ENCODE measurements at places on chromosomes 7 and 10. TPM values are rescaled to one million over a fixed set of nuclear protein-coding genes. Genes with fewer than 3 reads are reported as not detected.

CABCOCO1 gene
- 0.76 TPM for total RNA-seq

CHN2 gene
- total RNA-seq: 1.6 TPM

PODXL gene
- 167 TPM for total RNA-seq

SLC18A3 gene
- not detected for total RNA-seq

CLRN3 gene
- not detected for total RNA-seq

ZPBP gene
- total RNA-seq: not detected

CRPPA gene
- total RNA-seq: 1.3 TPM

DDC gene
- total RNA-seq: not detected

SEMA3E gene
- total RNA-seq: 1.7 TPM

ATRNL1 gene
- total RNA-seq: under 0.01 TPM

TMEM176B gene
- total RNA-seq: not detected

Data from vein endothelial cell (primary cell).